Dorsolateral prefrontal cortex (tissue), 122 donors: ENCODE measurements at places on chromosomes 3 and 15.

DNA sequence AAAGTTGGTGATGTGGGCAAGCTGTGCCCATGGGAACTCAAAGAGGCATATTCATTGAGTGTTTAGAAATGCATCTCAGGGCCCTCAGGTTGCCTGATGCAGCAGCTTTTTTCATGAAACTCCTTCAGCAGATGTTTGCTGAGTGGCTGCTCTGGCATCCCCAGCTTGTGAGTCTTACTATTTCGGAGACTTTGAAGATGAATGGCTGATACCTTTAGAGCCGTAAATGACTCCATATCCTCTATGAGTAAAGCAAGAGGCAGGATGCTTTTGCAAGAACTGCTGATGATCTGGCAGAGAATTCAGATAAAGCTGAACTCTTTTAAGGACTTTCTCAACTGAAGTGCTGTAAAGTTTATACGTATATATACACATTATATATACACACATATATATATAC, 384.3 kb downstream of the CACNA2D3 start:
- DNase-seq, result no peak

DNA sequence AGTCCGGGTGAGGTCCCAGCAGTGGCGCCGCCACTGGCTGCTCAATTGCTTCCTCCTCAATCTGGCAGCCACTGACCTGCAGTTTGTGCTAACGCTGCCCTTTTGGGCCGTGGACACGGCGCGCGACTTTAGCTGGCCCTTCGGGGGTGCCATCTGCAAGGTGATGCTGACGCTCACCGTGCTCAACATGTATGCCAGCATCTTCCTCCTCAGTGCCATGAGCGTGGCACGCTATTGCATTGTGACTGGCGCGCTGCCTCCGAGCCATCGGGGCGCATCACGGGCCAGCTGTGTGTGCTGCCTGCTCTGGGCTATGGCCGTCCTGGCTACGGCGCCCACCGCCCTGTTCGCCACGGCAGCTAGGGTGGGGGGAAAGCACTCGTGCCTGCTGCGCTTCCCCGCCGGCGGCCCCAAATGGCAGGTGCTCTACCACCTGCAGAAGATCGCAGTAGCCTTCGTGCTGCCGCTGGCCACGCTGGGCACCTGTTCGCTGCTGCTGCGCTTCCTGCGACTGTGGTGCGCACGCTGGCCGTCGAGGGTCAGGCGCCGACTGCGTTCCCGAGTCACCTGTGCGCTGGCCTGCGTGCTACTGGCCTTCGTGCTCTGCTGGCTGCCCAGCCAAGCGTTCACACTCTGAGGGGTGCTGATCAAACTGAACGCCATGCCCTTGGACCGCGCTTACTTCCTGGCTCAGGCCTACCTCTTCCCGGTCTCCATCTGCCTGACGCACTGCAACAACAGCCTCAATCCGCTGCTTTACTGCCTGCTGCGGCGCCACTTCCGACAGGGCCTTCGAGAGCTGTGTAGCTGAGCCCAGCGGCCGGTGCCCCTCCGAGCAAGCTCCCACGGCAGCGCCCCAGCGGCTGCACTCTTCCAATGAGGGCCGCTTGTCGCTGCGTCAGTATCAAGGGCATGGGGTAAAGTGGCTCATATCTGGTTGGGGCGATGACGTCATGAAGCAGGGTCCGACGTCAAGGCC, 20.3 kb upstream of the ADAMTS7 start:
- DNase-seq, result no peak

GRCh38 chr15:66825731-66826130, 123.7 kb downstream of the SMAD6 start:
- no peak for DNase-seq

DNA sequence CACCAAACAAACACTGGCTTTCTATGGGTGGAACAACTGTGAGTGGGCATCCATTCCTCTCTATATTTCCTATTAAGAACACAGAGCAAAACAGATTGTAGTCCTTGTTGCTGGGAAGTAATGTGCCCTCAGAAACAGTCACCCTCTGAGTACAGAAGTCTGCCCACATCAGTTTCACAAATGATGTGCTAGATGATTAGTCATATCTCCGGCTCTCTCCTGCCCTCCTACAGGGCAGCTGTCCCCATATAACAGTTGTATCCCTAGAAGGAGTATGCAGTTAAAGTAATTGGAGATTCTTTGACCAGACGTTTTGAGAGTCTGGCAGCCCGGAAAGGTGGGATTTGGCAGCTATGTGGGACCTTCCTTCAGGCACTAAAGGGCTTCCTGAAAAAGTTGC, 159.9 kb downstream of the APBA2 start:
- DNase-seq, result peak; percentile 31

- DNase-seq, result no peak
Measured at GRCh38 chr15:38853608-38854007, 289.0 kb upstream of the RASGRP1 start.

- peak; percentile 88 for DNase-seq
Measured at GRCh38 chr3:27368831-27369607, at the start of gene NEK10. TSS of gene NEK10 (minus strand) at chr3:27369383. CDS start at chr3:27352882, 16,501 bp downstream.

DNA sequence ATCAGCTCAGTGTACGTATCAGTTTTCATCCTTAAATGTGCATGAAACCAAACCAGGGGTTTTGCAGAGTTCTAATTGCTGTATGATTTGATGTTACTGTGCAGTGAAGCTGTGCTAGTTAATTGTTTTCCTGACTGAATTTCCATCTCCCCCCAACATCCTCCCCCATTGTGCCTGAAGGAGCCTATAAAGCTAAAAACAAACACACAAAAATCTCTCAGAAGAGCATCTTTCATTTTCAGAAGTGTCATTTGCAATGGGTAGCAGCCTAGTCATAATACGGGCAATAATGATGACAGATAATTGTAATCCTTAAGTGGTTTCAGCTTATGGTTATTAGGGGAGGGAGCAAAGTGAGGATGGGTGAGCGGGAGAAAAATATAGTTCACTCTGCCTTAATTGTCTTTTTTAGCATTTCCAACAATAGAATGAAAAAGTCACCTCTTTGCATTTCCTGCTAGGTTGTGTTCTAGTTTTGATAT, 207.9 kb upstream of the TBL1XR1 start:
- DNase-seq, result no peak

DNA sequence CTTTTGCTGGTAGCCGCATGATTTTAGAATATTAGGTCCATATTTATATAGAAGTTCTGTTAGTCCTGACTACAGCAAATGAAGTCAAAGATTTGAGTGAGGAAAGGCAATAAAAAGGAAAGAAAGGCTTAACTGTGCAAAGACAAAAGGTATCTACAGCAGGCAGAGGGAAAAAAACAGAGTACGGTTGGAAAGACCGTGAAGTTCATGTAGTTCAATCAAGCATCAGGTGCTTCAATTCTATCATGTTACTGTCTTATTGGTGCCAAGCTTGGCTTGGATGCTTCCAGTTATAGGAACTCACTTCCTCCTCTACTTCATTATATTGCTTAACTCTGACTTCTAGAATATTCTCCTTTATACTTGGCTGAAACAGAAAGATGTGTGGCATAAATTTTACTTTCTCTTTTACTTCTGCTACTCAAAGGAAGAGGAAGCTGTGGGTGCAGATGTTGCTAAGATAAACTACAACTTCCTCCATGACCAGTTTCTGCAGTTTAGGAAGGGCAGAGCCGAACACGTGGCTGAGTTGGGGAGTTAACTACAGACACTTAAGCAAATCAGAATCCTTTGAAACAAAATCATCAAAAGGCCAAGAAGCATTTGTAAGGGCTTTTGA, 72.6 kb upstream of the ZBED2 start:
- no peak for DNase-seq

- no peak for DNase-seq
Measured at GRCh38 chr3:14130230-14130629, 5.4 kb downstream of the TMEM43 start.

DNA sequence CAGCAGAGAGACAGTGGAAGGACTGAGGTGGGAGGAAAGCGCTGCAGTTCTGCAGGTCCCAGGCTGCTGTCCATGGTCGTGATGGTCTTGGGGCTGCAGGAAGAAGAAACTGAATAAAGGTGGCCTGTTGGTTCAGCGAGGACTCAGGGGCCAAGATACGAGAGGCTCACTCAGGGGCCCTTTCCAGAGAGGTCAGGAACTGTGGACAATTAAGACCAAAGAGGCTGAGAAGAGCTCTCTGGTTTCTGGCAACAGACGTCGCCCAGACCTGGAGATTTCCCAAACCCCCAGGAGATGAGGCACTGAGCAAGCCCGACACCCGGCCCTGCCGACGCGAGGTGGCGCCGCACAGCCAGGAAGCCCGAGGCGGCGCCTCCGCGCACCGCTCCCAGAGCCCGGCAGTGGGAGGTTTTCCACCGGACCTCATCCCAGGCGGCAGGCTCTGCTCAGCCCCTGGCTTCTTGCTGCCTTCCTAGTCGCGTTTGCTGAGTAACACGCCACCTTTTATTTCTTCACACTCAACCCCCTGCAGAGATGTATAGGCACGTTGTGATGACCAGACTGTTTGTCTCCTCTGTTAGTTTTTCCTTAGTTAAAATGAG, 56.4 kb upstream of the ARRDC4 start:
- peak; percentile 23 for DNase-seq

GRCh38 chr3:47324278-47324865, 41.6 kb downstream of the KLHL18 start:
- DNase-seq, result no peak

DNA sequence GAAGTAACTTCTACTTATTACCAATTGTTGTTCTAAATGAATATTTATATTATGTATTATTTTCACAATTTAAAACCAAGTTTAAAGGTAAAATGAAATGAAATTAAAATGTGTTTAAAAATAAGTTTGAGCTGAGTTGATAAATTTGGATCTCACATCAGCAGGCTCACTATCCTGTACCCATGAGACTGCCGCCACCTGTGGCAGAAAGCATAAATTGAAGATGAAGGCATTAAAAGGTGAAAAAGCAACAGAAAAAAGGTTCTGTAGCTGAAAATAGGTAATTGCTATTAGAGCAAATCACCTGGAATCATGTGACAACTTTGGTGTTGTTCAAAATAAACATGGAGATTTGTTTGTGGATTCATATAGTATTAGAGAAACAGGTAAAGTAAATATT, 133.0 kb upstream of the CADM2 start:
- no peak for DNase-seq

GRCh38 chr3:55630280-55630920, 143.3 kb upstream of the WNT5A start:
- no peak for DNase-seq

- DNase-seq, result no peak
Measured at GRCh38 chr3:160566499-160566898, 1.1 kb upstream of the KPNA4 start.

GRCh38 chr3:181431748-181432147, 280.0 kb upstream of the SOX2 start:
- DNase-seq, result no peak

GRCh38 chr15:25177955-25178801, 223.4 kb downstream of the SNRPN start:
- peak; percentile 34 for DNase-seq

GRCh38 chr3:129633751-129634481, 27.4 kb upstream of the PLXND1 start:
- DNase-seq, result no peak

- no peak for DNase-seq
Measured at GRCh38 chr3:133443649-133444422, 44.0 kb downstream of the BFSP2 start.

- DNase-seq, result peak; percentile 27
Measured at GRCh38 chr3:127041933-127042332, 59.0 kb downstream of the PLXNA1 start.

DNA sequence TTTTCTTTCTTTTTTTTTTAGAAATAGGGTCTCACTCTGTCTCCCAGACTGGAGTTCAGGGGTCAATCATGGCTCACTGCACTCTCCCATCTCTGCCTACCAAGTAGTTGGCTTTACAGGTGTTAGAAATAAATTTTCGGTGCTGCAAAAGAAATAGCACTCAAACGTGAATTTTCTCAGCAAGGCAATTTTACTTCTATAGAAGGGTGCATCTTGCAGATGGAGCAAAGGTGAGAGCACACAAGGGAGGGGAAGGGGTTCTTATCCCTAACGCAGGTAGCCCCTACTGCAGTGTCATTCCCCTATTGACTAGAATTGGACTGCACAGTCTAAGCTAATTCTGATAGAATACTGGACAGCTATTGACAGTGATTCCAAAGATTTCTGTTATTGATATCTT, 6.8 kb upstream of the FBLN2 start:
- DNase-seq, result no peak

- DNase-seq, result no peak
Measured at GRCh38 chr15:83585601-83586335, 68.2 kb upstream of the ADAMTSL3 start.

- DNase-seq, result no peak
Measured at GRCh38 chr3:57764794-57765193, 8.7 kb downstream of the SLMAP start.

DNA sequence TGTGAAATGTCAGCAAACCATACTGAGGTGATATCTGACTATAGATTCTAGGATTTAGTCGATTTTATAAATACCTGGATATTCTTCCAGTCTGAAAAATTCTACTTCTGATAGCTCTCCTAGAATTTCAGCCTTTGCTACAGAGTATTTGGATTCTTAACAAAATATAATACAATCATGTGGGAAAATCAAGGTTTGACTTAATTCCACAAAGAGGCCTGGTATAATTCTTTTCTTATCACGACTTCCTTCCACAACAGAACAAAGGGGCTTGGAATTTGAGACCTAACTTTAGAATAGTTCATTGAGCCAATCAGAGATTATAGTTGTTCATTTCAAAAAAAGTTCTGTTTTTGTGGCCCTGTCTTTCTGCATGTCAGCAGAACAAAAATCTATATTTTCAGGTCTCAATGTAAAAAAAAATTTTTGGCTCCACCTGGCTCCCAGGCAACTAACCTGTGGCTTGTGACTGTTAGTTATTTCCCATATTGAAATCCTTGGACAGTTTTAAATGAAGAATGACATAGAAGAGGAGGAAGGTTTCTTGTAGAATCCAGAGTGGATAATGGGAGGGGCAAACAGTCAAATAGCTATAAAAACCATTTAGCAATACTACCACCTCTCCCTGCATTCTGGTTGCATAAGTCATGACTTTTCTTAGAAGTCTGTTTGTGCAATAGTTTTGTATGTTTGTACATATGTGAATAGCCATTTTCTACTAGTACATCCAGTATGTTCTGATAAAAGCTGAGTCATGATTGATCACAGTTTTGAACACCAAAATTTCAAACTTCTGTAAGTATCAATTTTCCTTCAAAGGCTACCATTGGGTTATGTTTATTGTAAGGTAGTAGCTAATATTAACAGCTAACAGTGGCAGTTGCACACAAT, 4.0 kb downstream of the TM4SF1 start:
- DNase-seq, result no peak
